ENCODE measurements at places on chromosomes 2 and 18.

GRCh38 chr2:199882667-199883066, 28.4 kb upstream of the C2orf69 start:
- no peak for DNase-seq

GRCh38 chr2:185537689-185538088, 200.9 kb upstream of the FSIP2 start:
- DNase-seq: no peak

DNA sequence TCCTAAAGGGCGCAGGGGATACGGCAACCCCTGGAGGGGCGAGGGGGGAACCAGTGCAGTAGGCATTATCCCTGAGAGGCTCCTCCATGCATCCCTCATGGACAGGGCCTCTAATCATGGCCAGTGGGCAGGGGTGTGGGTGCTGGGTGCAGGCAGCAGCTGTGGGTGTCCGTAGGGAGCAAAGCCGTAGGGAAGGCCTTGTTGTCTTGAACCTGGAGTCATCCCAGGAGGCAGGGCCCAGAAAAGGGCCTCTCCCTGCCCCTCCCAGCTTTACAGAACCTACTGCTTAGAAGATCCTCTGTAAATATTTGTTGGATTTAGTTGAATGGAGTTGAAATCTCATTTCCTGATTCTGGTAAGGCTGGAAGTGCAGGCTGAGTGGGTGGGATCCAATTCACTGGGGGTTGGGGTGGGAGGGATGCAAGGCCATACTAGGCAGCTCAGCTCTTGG, 207.0 kb upstream of the HAAO start:
- DNase-seq: no peak

DNA sequence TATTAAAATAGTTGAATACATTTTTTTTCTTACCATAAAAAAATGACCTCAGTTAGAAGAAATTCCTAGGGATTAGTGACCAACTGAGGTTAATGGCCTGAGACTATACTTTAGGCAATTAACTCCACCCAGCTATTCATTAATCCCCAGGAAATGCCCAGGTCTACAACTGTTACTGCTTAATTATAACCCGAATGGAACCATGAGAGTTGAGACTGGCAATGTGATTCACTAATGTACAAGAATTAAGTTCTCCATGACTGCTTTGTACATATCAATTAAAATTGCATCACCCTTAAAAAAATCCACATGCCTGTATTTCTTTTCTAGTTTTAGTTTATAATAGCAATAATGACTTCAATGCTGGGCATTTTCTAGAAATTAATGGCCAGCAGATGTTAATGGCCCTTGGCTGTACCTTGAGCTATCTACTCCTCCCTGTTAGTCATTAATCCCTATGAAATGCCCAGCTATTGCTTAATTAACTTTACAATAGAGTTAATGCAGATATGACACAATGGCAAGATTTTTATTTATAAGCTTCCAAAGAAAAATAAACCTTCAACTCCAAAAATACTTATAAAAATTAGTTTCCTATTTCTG, 44.1 kb downstream of the ERBB4 start:
- no peak for DNase-seq

GRCh38 chr2:234156326-234156725, 105.8 kb downstream of the SPP2 start:
- no peak for DNase-seq

DNA sequence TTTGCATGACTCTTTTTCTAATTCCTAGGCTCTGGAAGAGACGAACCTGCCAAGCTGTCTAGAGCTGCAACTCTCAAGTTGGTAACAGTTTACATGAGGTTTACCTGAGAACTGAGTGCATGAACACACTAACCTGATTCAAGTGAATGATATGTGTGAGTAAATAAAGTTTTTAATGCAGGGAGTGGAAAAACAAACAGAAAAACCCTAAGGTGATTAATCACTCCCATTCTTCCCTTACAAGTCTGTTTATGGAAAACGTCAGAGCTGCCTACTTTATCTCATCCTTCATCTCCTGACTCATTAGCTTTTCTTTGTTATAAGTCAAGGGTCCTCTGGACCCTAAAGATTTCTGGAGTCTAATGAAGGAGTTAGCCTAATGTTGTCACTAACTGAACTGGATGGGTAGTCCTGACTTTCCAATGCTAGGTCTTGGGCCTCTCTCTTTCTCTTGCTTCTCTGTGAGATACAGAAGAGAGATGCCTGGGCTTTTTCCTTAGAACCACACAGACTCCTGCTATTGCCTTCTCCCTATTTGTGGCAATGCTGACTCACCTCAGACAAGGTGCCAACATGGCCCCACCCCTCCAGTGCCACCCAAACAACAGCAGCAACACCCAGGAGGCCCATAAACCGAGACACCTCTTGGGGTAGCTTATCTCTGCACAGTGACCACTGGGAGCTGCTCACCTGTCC, 952.4 kb downstream of the EPHA4 start:
- no peak for DNase-seq

DNA sequence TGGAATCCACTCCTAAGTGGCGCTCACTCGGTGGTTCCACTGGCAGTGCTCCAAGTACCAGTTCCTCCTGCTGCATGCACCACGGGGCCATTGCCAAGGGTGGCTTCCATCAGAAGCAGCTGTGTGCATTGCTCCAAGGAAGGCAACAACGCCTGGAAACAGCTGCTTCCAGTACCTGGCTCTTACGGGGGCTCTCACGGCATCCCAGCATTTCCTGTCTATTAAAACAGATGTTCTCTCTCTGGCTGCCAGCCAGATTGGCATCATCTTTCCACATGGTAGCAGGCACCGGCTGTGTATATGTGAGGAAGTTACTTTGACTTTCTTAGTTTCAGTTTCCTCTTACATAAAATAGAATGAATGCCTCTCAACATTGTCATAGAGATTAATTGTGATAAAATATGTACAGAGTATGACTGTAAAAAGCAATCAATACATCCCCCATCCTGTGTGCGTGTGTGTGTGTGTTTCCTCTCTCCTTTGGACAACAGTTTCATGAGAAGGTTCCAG, 84.9 kb downstream of the CMPK2 start:
- no peak for DNase-seq
